Retinal pigment epithelial cell (primary cell): ENCODE measurements at places on chromosomes 7 and 10.

GRCh38 chr7:30459591-30460245 lies 18.9 kb downstream of the NOD1 start:
- DNase-seq = peak; percentile 59

DNA sequence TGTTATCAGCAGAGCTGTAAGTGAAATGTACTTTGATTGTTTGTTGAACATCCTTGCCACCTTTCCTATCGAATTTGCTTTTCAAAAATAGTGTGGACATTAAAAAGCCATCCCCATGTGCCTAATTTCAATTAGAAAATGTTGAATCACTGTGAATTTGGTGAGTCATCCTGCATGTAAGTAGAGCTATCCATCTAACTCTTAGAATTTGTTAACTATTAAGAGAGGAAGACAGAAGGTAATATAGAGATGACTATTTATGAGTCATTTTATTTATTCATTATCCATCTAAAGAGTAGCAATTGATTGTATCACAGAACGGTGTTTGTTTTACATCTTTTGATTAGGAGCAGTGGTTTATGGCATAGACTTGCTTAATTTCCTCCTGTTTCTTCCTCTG lies 154.7 kb downstream of the MGMT start:
- DNase-seq = no peak

- DNase-seq = no peak
Measured at GRCh38 chr7:83806538-83806937, 157.6 kb upstream of the SEMA3E start.

GRCh38 chr7:39125846-39126245 lies 148.1 kb downstream of the POU6F2 start:
- no peak for DNase-seq

DNA sequence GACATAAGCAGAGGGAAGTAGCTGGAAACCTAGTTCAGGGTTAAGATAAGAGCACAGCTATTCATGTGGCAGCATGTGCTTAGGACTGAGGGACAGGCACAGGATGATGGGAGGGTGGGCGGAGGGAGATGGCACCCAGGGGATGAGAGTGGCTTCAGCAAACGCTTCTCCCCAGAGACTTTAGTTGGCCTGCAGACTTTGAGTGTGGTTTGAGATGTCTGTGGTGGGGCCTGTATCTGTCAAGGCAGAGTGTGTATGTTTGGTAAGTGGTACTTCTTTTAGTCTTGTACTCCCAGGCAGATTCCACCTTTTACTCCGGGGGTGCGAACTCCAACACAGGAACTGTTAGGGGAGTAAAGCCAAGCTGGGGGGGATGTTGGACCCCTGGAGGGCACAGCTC lies 88.9 kb downstream of the WDFY4 start:
- DNase-seq = no peak

- no peak for DNase-seq
Measured at GRCh38 chr7:84070770-84071169, 123.8 kb downstream of the SEMA3A start.

DNA sequence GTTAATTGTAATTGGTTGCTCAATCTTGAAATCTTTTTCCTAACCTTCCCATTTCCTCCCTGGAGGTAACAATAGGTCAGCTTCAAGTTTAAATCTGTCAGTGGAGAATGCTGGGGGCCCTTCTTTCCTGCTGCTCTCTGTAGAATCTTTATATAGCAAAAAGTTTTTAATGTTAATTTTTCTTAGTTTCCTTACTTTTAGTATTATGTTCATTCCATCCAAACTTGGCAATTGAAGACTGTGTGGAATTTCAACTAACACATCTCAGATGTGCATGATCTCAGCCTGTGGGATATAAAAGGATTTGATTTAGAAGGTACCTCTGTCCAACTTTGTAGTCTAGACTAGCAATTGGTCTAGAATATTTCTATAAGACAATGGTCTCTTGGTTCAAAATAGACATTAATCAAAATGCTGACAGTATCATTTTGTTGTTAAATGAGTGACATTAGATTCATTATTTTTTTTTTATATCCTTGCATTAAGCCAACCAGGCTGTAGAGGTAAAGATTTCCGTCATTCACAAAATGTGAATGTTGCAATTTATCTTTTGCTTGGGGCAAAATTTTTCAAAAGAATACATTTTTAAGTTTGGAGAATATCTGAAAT lies 100.4 kb upstream of the SEMA3A start:
- no peak for DNase-seq

DNA sequence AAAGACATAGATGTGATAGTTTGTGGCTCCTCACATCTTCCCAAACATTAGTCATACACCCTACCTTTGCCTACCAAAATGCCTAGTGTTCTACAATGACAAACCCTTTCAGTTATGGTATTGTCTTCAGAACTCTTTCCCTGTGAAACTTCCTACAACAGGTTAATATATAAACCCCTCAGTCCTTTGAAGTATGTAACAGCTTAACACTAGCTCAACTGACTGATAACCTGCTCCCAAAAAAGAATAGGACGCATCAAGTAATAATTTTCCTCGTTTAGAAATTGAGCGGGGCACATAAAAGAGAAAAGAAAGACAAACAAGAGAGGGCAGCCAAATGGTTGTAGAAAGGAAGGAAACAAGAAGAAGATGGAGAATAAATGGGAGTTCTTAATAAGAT lies 49.9 kb upstream of the RNF148 start:
- DNase-seq = no peak

GRCh38 chr7:134737566-134738345 lies 41.7 kb upstream of the CALD1 start:
- no peak for DNase-seq

- peak; percentile 49 for DNase-seq
Measured at GRCh38 chr10:28796606-28797512, 119.5 kb downstream of the BAMBI start.

- no peak for DNase-seq
Measured at GRCh38 chr7:42950417-42950816, 18.2 kb downstream of the MRPL32 start.

DNA sequence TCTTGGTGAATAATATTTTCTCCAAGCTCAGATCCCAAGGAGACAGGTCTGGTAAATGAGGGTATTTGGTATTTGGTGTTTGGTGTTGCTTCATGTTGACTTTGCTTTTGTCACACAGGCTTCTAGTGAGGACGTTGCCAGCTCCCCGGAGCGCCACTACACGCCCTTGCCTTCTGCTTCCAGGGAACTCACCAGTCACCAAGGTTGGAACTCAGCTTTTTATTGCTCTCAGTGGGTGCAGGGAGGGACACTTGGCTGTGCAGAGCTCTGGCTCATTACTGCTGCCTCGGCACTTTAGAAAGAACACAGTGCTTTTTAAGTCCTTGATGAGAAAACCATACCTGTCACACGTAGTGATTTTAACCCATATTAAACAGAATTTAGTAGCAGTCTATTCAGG lies 892.9 kb downstream of the LRMDA start:
- no peak for DNase-seq

DNA sequence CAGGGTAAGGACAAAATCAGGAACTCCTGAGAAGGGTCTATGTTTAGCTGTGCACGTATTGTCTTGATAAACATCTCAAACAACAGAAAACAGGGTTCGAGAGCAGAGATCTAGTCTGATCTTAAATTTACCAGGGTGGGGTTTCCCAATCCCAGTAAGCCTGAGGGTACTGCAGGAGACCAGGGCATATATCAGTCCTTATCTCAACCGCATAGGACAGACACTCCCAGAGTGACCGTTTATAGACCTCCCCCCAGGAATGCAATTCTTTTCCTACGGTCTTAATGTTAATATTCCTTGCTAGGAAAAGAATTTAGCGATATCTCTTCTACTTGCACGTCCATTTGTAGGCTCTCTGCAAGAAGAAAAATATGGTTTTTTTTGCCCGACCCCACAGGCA lies 35.5 kb downstream of the VIM start:
- DNase-seq = no peak

DNA sequence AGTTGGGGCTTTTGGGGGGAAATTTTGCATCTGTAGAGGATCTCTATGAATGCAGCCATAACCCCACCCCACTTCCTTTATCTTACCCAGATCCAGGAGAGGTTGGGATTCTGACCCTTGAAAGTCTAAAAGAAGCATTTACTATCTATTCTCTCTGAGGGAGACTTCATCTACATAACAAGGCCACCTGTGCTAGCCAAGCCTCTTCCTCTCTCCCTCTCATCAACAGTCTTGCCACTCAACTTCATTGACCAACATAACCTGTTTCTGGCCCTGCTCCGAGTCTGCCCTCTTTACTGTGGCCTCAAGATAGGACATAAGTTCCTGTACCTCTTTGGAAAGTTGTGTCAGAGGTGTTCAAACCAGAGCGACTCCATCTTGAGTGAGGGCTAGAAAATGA lies 19.4 kb downstream of the TUBAL3 start:
- no peak for DNase-seq

DNA sequence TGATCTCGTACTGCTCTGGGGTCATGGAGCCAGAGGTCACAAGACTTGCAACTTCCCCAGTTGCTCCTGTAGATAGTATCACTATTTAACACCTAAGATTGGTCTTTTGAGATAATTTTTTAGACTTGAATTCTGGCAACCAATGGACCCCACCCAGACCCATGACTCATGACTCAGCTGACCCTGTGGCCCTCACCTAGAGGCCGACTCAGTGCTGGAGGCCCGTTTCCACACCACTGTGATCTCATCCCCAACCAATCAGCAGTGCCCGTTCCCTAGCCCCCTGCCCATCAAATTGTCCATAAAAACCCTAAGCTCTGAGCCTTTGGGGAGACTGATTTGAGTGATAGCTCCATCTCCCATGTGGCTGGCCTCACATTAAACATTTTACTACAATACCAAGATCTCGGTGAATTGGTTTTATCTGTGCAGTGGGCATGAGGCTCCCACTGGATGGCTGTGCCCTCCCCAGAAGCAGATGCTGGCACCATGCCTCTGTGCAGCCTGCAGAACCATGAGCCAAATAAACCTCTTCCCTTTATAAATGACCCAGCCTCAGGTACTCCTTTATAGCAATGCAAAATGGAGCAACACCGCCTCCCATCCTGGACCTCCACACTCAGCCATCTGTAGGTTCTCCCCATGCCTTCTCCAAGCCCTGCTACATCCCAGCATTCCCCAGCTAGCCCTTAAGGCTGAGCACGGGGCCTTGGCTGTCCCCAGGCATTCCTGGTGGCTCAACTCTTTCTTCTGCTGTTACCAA lies 98.8 kb downstream of the PRKAG2 start:
- no peak for DNase-seq

- DNase-seq = no peak
Measured at GRCh38 chr10:112768121-112768520, 181.9 kb upstream of the TCF7L2 start.

- DNase-seq = no peak
Measured at GRCh38 chr7:81884817-81885216, 115.0 kb upstream of the HGF start.

DNA sequence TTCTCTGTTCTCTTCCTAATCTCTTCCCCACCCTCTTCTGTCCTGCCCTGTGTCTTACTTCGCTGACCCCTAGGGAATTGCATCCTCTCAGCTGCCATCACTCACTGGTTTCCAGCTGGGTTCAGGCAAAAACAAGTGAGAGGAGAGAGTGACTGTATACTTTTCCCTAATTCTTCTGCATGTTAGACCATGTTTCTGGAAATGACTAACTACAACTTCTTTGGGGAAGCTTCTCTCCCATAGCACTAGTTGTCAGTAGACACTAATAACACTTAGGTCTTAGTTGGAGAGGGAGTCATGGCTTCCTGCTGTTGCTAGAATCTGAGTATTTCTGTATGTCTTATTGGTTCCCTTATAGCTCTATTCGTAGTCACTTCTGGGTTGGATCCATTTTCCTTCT lies 299.0 kb upstream of the FZD1 start:
- DNase-seq = no peak

DNA sequence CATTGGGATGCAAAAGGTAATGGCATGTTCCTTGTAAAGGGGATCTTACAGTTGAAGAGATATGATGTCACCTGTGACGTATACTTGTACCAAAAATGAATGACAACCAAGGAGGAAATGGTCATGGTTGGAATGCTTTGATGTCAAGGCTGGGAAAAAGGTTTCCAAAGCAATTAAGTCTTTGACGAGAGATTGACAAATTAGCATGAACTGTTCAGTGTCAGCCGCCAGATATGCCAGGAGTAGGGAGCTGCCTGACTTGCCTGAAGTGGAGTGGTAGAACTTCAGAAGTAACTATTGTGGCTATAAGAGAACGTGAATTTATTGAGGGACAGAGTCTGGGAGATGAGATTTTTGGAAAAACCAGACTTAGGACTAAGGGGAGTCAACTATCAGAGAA lies 88.1 kb downstream of the SEPTIN7 start:
- DNase-seq = no peak

- DNase-seq = no peak
Measured at GRCh38 chr10:90328896-90329295, 528.9 kb downstream of the HTR7 start.

- DNase-seq = no peak
Measured at GRCh38 chr10:103665162-103665889, 171.8 kb downstream of the NEURL1 start.

- DNase-seq = no peak
Measured at GRCh38 chr7:79051915-79052314, 401.6 kb downstream of the MAGI2 start.

DNA sequence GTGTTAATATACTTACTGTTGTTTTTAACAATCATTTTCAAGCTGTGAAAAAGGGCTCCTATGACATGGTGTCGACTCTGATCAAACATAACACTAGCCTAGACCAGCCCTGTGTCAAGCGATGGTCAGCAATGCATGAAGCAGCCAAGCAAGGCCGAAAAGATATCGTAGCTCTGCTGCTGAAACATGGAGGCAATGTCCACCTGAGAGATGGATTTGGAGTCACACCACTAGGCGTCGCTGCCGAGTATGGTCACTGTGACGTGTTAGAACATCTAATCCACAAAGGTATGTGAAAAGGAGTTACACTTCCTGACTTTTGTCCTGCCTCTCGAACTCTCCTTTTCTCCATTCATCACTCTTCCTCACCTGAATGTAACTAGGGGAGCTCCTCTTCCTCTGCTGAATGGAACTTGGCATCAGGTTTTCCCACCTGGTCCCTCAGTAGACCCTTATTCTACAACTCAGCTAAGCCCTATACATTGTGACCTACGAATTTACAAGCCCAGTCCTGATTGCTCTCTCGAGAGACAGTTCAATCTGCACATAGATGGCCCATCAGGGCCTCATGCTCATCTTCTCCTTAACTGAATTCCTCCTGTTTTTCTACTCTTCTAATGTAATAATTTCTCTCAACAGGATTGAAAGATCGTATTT lies 23.0 kb downstream of the ASB15 start:
- no peak for DNase-seq

DNA sequence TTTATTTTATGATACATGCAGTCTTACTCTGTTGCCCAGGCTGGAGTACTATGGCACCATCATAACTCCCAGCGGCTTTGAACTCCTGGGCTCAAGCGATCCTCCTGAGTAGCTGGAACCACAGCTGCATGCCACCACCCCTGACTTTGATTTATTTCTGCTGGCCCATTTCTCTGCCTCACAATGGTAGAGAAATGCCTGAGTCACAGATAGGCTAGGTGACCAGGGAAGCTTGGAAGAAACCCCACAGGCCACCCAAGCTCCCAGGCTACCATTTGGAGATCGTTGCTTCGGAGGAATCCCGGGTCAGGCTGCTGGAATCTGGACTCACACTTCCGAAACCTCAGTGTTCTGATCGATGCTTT lies 17.4 kb upstream of the BAIAP2L1 start:
- no peak for DNase-seq
